ENCODE measurements at places on chromosomes 3 and 15. TPM values are rescaled to one million over a fixed set of nuclear protein-coding genes. Genes with fewer than 3 reads are reported as not detected.

GRCh38 chr15:31609906-31610305, 283.3 kb downstream of the KLF13 start:
- no peak for DNase-seq

- no peak for DNase-seq
These were observed 97.6 kb upstream of the GAP43 start for GRCh38 chr3:115525731-115526130.

- DNase-seq = no peak
These were observed 144.1 kb downstream of the RORA start for GRCh38 chr15:61084944-61085367.

GRCh38 chr3:73484656-73485248, 140.0 kb downstream of the PDZRN3 start:
- peak; percentile 67 for DNase-seq

- DNase-seq = no peak
These were observed 278.2 kb downstream of the ISL2 start for GRCh38 chr15:76614725-76615124.

DNA sequence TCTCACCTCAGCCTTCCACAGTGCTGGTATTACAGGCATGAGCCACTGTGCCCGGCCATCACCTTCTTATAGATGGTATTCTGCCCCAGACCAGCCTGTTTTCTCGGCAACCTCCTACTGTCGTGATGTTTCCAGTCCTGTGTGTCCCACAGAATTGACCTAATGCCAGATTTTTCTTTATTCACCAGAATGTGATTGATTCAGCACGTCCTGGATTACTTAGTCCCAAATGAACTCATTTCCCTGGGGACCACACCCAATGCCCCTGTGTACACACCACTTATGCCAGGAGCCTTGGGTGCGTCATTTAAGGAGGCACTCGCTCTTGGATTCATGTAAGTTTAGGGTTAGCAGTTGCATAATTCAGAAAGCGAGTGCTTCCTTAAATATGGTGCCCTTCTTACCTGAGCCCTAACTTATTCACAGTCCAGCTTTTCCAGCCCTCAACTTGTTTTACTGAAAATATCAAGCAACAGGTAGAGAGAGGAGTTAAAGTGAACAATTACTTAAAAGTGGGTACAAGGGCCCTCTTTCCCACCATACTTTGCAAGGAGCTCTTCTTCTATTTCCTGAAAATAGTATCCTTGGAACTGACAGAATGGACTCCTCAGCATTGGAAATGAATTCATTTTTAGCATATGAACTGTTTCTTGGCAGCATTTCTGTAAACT, 64.6 kb upstream of the UBE2E1 start:
- peak; percentile 27 for DNase-seq

DNA sequence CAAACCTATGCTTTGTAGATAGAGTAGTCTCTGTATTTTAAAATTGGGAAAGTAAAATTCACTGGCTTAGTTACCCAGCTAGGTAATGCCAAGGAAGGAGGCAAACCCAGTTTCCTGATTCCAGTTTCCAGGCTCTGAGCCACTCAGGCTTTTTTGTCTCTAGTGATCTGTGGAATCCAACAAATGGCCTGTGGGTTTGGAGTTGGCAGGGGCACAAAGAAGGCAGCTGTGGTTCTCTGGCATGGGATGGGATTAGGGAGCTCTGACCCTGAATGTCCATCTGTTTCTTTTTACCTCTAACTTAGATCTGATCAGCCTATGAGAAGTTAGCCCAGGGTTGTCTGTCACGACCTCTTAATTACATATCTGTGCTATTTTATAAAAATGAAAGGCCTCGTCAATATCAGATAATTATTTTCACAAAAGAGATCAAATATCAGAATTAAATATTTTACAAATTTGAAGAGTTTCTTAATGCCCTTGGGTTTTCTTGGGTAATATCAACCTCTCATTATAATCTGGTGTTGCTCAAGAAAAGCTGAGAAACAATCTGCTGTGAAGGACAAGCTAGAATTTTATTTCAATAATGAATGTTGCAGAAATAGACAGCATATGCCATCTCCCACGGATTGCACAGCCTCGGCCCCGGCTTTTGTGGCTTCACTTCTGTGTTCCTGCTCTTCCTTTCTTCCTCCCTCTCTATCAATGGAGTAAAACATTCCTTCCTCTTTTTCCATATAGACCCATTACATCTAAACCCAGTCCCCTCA, 63.7 kb upstream of the DAZL start:
- DNase-seq = no peak

- no peak for DNase-seq
These were observed 157.9 kb downstream of the CHSY1 start for GRCh38 chr15:101093958-101094357.

- no peak for DNase-seq
These were observed 281.8 kb downstream of the FAM43A start for GRCh38 chr3:194967151-194968117.

- peak; percentile 15 for DNase-seq
These were observed 20.3 kb downstream of the CHMP2B start for GRCh38 chr3:87247430-87247773.

- no peak for DNase-seq
These were observed 31.8 kb downstream of the ABHD6 start for GRCh38 chr3:58269356-58269755.

DNA sequence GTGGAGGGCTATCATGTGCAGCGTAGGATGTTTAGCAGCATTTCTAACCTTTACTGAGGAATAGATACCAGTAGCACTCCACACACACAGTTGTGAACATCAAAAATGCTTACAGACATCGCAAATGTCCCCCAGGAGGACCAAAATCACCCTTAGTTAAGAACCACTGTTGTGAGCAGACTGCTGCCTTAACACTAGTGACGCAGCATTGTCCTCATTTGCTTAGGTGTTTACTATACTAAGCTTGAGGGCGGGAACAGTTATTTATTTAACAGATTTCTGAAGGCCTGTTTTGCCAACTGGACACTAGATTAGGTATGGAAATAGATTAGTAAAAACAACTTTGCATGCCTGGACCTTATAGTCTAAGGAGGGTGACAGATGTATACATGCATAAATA, 2.3 kb downstream of the PPP2R3A start:
- DNase-seq = no peak

DNA sequence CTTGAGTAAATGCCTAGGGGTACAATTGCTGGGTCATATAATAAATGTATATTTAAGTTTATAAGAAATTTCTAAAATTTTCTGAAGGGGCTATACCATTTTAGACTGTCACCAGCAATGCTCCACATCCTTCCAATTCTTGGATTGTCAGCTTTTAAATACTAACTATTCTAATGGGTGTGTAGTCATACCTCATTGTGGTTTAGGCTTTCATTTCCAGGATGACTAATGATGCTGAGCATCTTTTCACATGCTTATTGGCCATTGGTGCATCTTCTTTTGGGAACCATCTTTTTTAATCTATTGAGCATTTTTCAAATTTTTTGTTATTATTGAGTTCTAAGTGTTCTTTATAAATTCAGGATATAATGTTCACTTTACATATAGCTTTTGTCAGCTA, 52.5 kb upstream of the CORO2B start:
- peak; percentile 89 for DNase-seq

DNA sequence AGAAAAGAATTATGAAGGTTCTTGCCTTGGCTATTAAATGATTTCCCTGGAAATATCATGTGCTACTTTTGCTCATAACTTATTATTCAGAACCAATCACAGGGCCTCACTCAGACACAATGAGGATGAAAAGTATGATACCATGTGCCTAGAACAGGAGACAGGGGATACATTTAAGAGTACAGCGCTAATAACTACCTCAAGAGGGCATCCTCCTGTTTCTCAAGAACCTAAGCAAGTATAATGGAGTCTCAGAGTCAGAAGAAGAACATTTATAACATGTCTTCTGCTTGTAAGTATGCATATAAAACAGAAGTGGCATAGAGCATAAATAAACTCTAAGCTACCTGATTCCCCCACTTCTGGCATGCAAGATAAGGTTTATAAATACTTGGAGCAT, 125.4 kb upstream of the MME start:
- peak; percentile 72 for DNase-seq

- no peak for DNase-seq
These were observed 10.4 kb upstream of the GHRL start for GRCh38 chr3:10303105-10303504.

- DNase-seq = peak; percentile 25
These were observed 14.0 kb downstream of the ITPR1 start for GRCh38 chr3:4507024-4507596.

- DNase-seq = peak; percentile 80
These were observed 332.3 kb downstream of the FOXP1 start for GRCh38 chr3:71251156-71251775.

GRCh38 chr15:59352189-59352588, 20.5 kb downstream of the MYO1E start:
- no peak for DNase-seq

DNA sequence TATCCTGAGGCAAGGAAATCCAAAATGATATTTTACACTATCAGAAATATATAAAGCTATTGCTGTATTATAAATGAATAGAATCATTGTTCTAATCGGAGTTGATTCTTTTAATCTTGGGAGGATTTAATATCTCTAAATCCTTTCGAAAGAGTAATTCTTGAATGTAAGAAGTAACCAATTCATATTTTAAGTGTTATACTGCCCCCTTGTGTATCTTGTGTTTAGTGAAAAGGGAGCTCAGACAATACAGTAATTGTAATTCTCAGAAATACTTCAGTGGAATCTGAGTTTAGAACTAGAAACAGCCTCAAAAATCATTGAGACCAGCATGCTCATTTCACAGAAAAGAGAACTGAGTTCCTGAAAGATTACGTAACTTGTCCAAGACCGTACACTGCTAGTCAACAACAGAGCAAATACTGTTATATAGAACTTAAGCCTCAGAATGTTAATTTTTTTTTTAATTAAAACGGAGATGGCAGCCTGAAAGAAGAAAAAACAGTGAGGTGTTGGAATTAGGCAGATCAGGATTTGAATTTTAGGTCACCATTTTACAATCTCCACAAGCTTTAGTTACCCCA, 42.9 kb downstream of the PLCH1 start:
- peak; percentile 76 for DNase-seq

DNA sequence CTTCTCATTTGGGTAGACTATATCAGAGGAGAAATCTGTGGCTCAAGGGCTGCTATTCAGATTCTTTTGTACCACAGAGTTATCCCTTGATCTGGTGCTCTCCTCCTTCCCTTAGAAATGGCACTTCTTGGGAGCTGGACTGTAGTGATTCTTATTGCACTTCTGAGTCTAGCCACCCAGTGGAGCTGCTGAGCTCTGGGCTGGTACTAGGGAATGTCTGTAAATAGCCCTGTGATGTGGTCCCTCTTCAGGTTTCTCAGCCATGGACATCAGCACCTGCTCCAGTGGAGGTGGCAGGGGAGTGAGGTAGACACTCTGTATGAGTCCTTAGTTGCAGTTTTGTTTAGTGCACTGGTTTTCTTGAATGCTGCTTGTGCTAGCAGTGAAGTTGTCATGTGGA, 1292.6 kb downstream of the SI start:
- no peak for DNase-seq

DNA sequence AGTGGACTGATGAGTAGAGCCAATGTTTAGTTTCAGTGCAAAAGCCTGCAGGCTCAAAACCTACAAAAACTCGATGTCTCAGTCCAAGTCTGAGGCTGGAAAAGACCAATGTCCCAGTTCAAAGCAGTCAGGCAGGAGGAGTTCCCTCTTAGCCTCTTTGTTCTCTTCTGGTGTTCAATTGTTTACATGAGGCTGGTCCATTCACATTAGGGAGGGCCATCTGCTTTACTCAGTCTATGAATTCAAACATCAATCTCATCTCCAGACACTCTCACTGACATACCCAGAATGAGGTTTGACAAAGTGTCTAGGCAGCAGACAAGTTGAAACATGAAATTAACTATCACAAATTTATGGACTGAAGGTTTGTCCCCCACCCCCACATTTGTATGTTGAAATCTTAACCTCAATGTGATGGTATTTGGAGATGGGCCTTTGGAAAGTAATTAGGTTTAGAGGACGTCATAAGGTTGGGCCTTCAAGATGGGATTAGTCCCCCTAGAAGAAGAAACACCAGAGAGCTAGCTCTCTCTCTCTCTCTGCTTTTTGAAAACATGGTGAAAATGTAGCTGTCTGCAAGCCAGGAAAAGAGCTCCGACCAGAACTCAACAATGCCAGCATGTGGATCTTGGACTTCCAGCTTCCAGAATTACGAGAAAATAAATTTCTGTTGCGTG, 438.5 kb upstream of the RGMA start:
- no peak for DNase-seq

DNA sequence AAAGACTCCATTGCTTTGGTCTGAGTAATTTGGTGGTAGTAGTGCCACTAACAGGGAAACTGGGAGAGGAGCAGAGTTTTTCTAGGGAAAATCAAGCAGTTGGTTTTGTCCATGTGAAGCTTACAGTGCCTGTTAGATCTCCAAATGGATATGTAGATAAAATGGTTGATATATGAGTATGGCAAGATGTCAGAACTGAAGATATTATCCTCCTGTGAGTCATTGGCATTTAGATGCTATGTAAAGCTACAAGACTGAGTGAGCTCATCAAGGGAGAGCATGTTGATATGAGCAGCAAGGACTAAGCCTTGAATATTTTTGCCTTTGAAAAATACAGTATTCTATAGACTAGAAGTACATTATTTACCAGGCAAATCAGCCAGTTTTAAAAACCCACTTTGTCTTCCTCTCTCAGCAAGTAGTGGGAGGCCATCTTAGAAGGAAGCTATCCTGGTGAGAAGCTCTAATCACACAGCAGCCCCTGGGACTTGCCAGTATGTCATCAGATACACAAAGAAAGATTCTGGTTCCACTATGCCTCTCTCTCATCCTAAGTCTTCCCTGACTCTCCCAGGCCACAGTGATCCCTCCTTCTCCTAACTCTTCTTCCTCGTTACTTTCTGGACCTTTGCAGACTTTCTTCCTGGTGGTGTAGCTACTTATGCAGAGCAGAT, 77.4 kb upstream of the ANKRD28 start:
- peak; percentile 83 for DNase-seq

- no peak for DNase-seq
These were observed 52.9 kb downstream of the EIF4E3 start for GRCh38 chr3:71672340-71672739.

DNA sequence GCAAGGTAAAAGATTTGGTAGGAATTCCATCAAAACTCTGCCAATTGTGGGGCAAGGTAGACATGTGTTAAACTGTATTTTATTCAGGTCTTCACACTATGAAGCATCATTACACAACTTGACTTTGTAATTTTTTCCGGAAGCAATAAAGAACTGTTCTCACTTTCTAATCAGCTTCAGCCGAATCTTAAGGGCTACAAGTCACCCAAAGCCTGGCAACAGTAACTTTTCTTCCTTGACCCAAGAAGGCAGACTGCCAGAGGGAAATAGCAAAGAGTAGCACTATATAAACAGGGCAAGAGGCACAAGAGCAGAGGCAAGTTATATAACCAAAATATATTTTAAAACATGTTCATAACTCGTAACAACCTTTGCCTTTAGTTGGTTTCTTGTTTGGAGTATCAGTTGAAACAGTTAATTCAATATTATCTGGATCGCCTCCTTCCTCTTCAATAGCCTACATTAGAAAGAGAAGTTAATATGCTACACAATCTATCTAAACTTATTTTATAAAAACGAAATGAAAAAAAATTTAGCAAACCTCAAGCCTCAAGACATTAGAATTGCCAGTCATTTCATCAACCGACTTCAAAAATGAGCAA, 1.4 kb downstream of the SLTM start:
- DNase-seq = peak; percentile 78

- no peak for DNase-seq
These were observed 60.1 kb downstream of the SUMF1 start for GRCh38 chr3:4406746-4407568.

The CDC25A gene
- 4.3 TPM for total RNA-seq

The NKIRAS1 gene
- 18.5 TPM for total RNA-seq

The CD200 gene
- total RNA-seq = 0.76 TPM

The BTD gene
- total RNA-seq = 48.0 TPM

The MESP2 gene
- total RNA-seq = not detected

The ADGRG7 gene
- total RNA-seq = not detected

The HDGFL3 gene
- 8.6 TPM for total RNA-seq

The OIP5 gene
- total RNA-seq = 7.3 TPM

The XCR1 gene
- not detected for total RNA-seq
